ENCODE measurements at places on chromosomes 1 and 21. TPM values are rescaled to one million over a fixed set of nuclear protein-coding genes. Genes with fewer than 3 reads are reported as not detected.

GPR3 gene
- 2.5 TPM for total RNA-seq

MCOLN3 gene
- 3.7 TPM for total RNA-seq

RAB42 gene
- 14.5 TPM for total RNA-seq

SZRD1 gene
- 82.6 TPM for total RNA-seq

UBASH3A gene
- total RNA-seq, result not detected

OXCT2 gene
- total RNA-seq, result 15.0 TPM

CYYR1 gene
- 3.7 TPM for total RNA-seq

PAX7 gene
- total RNA-seq, result not detected

DTL gene
- 31.5 TPM for total RNA-seq

KCNN3 gene
- not detected for total RNA-seq

PTCH2 gene
- total RNA-seq, result not detected

SPRR3 gene
- total RNA-seq, result not detected

SRSF4 gene
- 46.4 TPM for total RNA-seq

ADGRL4 gene
- total RNA-seq, result 14.6 TPM

SYT11 gene
- 13.2 TPM for total RNA-seq

LRRC3 gene
- 3.0 TPM for total RNA-seq

KIF21B gene
- 12.0 TPM for total RNA-seq

SPAG17 gene
- 0.14 TPM for total RNA-seq

FCAMR gene
- not detected for total RNA-seq

S100A5 gene
- total RNA-seq, result 2.7 TPM

FCER1A gene
- not detected for total RNA-seq

TMPRSS3 gene
- total RNA-seq, result 2.0 TPM

NBL1 gene
- total RNA-seq, result 98.1 TPM

NFYC gene
- 50.5 TPM for total RNA-seq

DLGAP3 gene
- total RNA-seq, result 0.81 TPM

PGBD5 gene
- 12.9 TPM for total RNA-seq

UMODL1 gene
- total RNA-seq, result not detected

DNM3 gene
- total RNA-seq, result 2.5 TPM

ACAP3 gene
- 29.1 TPM for total RNA-seq

CFHR3 gene
- not detected for total RNA-seq

FAM151A gene
- not detected for total RNA-seq

FOXO6 gene
- 0.72 TPM for total RNA-seq

GBP6 gene
- total RNA-seq, result 0.65 TPM

Data from epithelial cell of proximal tubule (primary cell).